Umbilical cord (tissue), 2 donors: ENCODE measurements at places on chromosomes 12 and 14.

DNA sequence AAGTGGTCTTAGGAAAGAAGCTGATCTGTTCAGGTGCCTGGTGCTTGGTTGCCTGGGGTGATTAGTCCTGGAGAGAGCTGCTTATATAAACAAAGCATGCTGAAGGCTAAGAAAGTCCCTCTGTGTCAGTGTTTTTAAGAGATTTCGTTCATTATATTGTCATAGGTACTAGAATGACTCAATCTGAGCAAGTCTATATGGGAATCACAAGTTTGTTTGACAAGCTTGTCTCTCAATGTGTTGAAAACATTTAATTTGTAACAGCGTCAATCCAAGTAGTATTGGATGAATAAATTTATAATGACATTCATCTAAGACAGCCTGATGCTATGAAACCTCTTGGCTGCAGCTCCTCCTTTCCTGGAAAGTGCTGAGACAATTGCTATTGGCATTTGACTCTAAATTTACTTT lies 256.3 kb downstream of the TMTC2 start:
- DNase-seq, result peak; percentile 32

DNA sequence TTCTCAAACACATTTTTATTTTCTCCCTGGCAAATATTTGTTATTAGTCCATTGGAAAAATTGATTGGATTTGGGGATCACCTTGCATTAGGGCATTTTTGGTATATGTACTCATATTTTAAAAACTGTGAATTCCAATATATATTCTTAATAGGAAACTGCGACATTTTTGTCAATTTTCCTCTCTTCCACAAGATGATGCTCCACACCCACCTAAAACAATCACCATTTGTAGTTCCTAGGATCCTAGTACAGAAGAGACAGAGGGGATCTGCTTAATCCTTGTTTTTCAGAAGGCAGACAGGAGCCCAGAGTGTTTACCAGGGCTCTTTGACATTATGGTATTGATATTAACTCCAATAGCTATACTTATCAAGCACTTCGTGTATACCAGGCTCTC lies 22.8 kb upstream of the OASL start:
- no peak for DNase-seq

- no peak for DNase-seq
Observed at GRCh38 chr14:99239661-99240092, 32.3 kb downstream of the BCL11B start.

DNA sequence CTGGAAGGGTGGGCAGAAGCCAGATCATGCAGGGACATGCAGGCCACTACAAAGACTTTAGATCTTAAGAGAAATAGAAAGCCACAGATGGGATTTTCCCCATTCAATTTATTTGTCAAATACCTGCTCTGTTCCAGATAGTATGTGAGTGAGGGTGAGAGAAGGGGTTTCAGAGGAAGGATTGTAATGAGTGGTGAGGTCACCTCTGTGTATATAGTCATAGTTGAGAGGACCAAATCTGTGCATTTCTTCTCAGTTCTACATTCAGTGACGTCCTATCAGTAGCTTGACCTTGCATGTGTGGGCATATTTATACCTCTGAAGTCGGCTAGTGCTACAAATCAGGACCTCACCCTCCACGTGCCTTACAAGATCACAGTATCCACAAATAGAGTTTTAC lies 31.2 kb upstream of the RBM19 start:
- no peak for DNase-seq

GRCh38 chr14:56659964-56660551 lies 80.5 kb downstream of the TMEM260 start:
- peak; percentile 29 for DNase-seq

GRCh38 chr14:40122968-40123648 lies 690.9 kb upstream of the FBXO33 start:
- DNase-seq, result no peak

DNA sequence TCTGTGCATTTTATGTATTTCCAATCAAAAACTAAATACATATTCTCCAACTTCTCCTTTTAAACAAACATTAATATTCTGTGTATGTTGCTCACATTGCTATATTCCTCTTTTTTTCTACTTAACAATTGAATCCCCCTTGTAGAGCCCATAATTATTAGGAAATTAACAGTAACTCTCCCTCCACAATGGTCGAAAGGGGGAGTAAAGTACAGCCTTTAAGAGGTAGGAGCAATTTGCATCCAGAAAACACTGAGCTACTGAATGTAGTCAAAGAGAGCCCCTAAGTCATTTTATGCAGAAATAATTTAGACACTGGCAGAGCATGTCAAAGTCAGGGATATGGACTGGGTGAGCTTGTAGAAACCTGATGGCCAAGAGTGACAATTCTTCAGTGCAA lies 57.2 kb upstream of the SCN8A start:
- peak; percentile 15 for DNase-seq

DNA sequence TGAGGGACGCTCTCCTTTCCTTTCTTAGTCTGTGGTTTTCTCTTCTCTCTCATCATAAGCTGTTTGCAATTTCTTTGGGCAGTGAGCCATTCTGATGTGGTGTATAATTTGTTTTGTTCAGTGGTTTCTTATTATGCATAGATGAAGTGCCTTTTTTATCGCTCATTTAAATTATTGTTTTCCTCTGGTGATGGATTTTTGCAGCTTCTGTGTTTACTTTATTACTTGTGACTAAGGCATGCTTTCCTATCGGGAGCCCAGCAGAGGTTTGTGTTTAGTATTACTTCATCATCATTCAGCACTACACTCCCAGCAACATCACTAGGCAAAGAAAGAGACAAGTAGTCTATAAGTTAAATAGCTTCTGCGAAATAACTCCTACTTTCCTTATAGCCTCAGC lies 586.6 kb upstream of the NOVA1 start:
- no peak for DNase-seq

GRCh38 chr14:67857778-67858350 lies 38.3 kb downstream of the RAD51B start:
- no peak for DNase-seq

DNA sequence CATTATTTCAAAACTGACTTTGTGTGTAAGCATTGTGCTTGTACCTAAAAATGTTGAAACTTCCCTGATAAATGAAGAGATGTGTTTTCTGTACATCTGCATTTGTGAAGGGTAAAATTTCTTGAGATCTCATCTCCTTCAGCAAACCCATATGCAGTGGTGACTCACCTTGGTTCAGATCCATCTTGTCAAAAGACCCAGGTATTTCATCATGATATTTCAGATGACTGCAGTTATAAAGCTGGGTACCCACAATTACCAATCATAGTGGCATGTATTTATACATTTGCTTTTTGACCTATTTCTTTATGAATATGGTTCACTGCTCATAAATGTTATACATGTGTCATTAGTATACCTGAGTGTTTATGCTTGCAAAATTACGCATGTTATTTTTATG lies 1213.6 kb downstream of the GALC start:
- no peak for DNase-seq

DNA sequence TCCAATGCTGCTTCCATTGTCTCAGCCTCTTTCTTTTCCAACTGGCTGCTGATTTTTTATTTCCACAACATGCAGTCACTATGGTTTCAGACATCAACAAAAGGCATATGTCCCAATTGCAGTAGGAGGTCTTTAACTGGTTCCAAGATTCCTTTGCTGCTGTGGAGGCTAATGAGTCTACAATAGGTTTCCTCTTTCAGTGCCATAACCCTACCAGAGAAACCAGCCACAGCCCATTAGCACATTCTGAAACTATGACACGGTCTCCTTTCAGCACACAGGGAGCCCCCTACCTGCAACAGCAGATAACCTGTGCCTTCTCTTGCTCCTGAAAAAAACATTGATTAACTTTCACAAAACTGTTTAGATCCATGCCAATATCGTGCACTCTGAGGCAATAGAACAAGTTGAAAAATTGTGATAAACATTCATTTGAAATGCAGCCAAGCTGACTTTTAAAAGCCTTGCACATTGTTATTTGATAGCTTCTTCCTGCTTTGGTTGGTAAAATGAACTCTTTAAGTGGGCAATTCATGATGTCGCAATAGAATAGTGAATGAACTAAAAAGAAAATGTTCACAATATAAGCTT lies 32.4 kb downstream of the PLEKHG7 start:
- peak; percentile 37 for DNase-seq

GRCh38 chr14:37903343-37904191 lies 304.1 kb upstream of the SSTR1 start:
- DNase-seq, result peak; percentile 67
